ENCODE measurements at places on chromosomes 6 and 20. TPM values are rescaled to one million over a fixed set of nuclear protein-coding genes. Genes with fewer than 3 reads are reported as not detected.

DNA sequence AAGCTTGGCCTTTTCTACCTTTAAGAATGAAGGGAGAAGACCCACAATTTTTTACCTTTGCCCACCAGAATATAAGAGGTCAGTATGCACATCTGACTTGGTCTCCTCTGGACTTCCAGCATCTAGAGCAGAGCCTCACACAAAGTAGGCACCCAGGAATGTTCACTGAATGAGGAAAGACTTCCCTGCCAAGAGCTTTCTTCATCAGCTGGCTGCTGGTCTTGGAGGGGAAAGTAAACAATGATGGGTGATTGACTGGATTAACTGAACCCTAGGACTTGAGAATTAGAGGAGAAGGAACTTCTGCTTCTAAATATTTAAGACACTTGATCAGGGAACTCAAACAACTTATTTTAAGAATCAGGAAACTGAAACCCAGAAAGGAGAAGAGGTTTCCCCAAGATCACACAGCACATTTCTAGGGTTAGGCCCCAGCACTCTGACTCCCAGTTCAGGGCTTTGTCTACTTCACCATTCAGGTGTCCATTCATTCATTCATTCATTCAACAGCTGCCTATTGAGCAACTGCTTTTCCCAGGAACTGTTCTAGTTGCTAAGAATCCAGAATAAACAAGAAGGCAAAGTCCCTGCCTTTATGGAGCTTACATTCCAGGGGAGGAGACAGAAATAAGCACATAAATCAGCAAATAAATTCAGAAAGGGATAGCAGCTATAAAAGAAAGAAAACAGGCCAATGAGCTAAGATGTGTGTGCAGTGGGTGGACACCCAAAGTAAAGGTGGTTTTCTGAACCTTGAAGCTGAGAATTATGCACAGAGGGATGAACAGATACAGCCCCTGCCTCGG lies 216.9 kb upstream of the LRFN2 start:
- DNase-seq, result no peak

- no peak for DNase-seq
These were observed 58.2 kb downstream of the CSE1L start for GRCh38 chr20:49104365-49104648.

DNA sequence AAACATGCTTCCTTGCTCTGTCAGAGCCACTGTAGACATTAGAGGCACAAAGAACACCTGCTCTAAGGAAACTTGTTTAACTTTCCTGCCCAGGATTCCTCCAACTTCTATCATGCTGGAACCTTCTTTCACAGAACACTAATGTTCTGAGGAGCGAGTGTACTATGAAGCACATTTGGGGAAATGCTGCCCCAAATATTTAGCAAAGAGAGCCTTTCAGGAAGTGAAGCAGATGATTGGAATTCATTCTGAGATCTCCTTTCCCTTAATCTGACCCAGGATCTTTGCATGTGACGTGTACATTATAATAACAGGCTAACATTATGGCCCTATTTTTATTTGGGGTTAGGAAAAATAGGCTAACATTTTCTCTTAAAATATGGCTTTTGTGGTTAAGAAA lies 21.0 kb upstream of the FYN start:
- no peak for DNase-seq

DNA sequence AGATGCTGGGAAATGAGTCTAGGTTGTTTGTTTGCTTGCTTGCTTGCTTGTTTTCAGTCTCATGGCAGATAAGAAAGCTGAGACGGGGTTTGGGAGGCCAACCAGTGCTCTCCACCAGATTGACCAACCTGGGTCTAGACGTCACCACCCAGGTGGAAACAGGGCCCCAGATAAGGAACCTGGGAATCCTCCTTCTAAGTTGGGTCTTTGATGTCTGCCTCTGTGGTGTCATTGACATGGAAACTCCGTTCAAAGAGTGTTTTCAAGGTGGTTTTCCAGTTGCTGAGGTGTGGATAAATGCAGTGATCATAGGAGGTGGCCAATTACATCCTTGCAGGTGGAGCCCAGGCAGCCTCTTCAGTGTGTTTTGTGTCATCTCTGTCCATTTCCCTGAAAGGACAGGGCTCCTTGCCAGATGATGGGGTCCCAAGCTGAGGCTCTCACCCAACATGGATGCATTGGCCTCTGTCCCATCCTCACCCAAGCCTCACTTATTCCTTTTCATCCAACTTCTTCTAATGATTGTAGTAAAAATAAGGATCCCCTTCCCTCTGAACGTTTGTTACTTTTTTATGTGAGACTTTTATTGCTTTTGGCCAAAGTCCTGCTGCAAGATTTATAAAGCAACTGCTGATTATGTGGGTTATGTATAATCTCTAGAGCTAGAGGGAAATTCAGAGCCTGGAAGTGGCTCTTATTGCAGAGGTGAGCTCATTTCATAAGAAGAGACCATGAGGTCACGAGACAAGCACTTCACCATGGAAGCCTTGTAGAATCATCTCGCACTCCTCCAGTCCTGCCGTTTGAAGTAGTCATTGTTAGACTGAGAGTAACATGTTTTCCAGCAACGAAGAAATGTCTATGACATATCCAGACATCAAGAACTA lies 32.0 kb upstream of the SYNDIG1 start:
- DNase-seq, result no peak

GRCh38 chr6:21138336-21139069 lies 455.0 kb upstream of the SOX4 start:
- DNase-seq, result no peak

DNA sequence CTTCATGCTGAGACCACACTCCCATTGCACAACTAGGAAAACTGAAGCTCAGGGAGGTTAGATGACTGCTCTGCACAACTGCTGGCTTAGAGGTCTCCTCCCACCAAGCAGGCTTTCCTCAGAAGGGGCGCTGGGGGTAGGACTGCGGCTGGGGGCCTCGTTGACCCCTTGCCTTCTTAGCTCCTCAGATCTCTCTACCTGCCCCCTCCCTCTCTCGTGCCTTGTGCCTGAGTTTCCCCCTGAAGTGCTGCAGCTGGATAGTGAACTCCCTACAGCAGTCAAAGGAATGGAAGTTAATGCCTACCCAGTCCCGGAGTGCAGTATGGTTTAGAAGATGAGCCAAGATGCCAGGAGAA lies 149.8 kb downstream of the GRM4 start:
- no peak for DNase-seq

DNA sequence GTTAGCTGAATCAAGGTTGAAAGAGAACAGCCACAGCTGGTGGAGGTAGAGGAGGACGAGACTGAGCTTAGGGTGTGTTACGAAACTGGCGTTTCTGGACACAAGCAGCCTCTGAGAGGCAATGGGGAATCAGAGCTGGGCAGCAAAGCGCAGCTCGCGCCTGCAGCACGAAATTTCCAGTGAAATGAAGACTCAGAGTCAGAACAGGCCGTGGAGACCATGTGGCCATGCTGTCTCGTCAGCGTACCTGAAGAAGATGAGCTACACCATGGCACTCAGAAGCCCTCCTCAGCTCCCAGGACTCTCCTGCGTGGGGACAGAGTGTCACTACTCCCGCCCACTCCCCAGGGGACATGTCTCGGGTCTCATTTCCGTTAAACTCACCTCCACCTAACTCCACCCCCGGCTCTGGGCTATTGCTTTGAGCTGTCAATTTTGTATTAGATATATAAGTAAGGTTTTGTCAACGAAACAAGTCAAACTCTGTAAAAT lies 256.9 kb downstream of the ERMARD start:
- DNase-seq, result no peak

DNA sequence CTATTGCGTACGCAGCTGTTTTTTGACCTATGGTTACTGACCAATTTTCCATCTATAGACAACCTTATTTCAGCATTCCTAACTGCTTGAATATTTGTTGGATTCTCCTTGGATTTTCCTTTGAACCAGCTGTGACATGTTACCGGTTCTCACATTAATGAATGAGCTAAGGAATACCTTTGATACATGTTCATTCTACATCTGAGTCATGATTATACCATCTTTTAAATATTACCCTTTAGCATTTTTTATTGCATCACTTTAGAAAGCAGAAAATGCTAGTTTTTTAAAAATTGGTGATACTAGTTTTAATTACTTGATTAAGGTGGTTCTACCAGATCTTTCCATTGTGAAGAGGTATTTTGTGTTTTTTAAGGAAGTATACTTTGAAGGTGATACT lies 1.9 kb upstream of the IGF2R start:
- DNase-seq, result no peak

GRCh38 chr6:8383584-8383983 lies 51.8 kb downstream of the SLC35B3 start:
- DNase-seq, result no peak

DNA sequence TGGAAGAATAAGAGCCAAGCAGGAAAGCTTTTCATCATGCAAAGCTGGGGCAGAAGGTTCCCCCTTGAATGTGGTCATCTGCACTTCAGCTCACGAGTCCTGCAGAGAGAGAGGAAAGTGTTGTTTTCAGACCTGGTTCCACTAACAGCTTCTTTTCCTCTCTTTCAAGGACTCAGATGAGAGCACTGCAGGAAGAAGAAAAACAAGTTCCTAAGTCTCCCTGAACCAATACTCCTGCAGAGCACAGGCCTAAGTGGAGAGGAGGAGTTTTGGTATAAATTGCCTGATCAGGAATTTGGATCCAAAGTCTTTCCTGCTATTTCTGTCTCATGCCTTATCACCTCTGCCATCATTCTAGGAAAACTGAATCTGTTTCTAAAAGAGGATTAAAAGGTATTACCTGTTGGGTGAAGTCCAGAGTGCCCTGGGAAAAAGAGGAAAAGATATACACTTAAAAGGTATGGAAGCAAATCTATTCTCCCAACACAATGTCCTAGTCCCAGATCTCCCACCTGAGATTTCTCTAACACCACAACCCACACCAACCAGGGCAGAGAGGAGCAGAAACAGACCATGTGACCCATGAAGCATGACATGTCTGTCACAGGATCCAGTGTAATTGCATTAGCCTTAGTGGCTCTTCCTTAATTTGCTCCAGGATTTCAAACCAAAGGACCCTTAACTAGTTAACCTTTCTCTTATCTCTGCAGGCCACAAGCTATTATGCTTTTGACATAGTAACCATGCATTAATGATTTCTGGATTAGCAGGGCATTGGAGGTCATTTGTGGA lies 12.2 kb downstream of the HLA-DRB5 start:
- no peak for DNase-seq

- no peak for DNase-seq
These were observed 872 bp downstream of the HSPA12B start for GRCh38 chr20:3733119-3733995.

- no peak for DNase-seq
These were observed 607.6 kb upstream of the MAN1A1 start for GRCh38 chr6:119957195-119957594.

- no peak for DNase-seq
These were observed 47.0 kb downstream of the PRL start for GRCh38 chr6:22249711-22250350.

GRCh38 chr20:15162079-15162647 lies 824.8 kb upstream of the FLRT3 start:
- DNase-seq, result no peak

DNA sequence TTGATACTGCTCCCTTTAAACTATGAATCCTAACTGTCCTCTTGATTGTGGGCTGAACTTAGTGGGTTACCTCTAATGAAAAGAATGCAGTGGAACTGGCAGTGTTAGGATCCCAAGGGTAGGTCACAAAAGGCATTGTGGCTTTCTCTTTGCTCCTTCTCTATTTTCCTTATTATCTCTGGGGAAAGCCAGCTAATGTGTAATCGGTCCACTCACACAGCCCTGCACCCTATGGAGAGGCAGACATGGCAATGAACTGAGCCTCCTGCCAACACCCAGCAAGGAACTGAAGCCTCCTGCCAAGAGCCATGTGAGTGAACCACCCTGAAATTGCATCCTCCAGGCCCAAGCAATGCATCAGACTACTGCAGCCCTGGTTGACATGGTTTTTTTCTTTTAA lies 24.6 kb upstream of the ZNF133 start:
- peak; percentile 59 for DNase-seq

GRCh38 chr6:13447949-13448724 lies 39.3 kb downstream of the GFOD1 start:
- no peak for DNase-seq

DNA sequence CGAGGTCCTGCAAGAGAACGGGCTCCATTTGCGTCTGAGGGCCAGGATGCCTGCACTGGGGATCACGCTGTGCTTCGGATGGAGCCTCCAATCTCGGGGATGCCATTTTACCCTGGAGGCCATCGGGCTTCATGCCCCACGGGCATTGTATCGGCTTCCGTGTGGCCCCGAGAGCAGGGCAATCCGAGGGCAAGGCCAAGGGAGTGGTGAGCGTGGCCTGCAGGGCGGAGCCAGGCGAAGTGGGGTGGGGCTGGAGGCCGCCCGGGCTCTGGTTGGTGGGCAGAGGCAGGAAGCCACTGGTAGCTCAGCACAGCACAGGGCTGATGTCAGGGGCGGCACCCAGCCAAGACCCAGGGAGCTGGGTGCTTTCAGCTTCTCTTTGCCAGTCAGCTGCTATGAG lies 57.5 kb upstream of the BHLHE23 start:
- DNase-seq, result peak; percentile 40

DNA sequence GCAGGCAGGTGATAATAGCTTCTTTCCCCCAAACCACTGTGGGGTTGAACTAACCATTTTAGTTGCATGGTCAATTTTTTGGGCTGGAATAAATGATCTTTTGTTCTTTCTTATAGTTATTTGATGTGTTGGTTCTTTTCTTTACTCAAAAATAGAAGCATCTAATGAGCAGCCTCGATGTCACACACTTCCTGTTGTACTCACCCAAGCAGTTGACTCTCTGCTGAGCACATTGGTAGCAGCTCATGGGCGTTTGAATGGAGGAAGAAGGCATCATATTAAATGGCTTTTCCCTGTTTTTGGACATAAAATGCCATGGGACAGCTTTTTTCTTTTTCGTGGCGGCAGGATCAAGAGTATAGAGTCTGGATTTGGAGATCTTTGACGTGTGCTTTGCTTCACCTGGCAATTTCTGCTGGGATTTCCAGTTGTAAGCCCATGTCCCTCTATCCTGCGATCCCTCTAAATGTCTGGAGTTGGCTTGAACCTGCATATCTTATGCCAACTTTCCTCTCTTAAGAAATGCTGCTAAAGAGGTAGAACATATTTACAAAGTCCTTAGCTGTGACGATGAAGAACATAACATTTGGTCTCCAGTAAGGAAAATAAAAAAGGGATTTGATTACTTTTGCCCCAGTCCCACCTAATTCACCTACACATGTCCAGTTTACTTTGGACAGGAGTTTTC lies 268.3 kb downstream of the PRL start:
- no peak for DNase-seq

DNA sequence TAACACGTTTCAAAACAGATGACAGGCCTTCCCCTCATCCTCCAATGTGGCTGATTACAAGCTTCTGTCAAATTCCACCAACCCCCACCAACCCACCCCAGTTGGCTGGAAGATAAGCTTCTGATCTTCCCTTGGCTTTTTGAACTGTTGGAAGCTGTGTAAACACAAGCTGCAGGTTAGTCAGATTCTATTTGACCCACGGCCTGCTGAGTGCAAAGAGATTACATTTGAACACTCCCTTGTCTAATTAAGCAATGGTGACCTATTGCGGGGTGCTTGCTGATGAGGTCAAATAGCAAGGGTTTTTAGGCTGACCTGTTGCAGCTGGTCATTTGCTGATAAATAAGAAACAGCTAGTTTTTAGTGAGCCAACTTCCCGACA lies 379.7 kb downstream of the BMP2 start:
- no peak for DNase-seq

The EGFL8 gene
- total RNA-seq, result 20.2 TPM

The SLC32A1 gene
- total RNA-seq, result not detected

The SEL1L2 gene
- total RNA-seq, result not detected

The SCUBE3 gene
- 0.47 TPM for total RNA-seq

The ELOVL4 gene
- 1.6 TPM for total RNA-seq

The RAET1L gene
- 2.3 TPM for total RNA-seq

The UQCC2 gene
- total RNA-seq, result 145 TPM

All from Calu3 (cell line).